ENCODE measurements at places on chromosomes 1 and 21. TPM values are rescaled to one million over a fixed set of nuclear protein-coding genes. Genes with fewer than 3 reads are reported as not detected.

The SF3B4 gene
- total RNA-seq = 25.4 TPM

The MR1 gene
- total RNA-seq = 10.5 TPM

The LEFTY2 gene
- 0.34 TPM for total RNA-seq

The WNT2B gene
- 4.0 TPM for total RNA-seq

The IGSF21 gene
- total RNA-seq = 1.0 TPM

The S100A8 gene
- 112 TPM for total RNA-seq

The PPIE gene
- total RNA-seq = 30.8 TPM

The SPRR2A gene
- not detected for total RNA-seq

The ST3GAL3 gene
- total RNA-seq = 19.4 TPM

The AGT gene
- 102 TPM for total RNA-seq

Data from left cardiac atrium (tissue), 4 donors.